Adipocyte (in vitro differentiated cells): ENCODE measurements at places on chromosomes 6 and 20.

- no peak for DNase-seq
These were observed 401.4 kb upstream of the PTCHD4 start for GRCh38 chr6:48512390-48512789.

DNA sequence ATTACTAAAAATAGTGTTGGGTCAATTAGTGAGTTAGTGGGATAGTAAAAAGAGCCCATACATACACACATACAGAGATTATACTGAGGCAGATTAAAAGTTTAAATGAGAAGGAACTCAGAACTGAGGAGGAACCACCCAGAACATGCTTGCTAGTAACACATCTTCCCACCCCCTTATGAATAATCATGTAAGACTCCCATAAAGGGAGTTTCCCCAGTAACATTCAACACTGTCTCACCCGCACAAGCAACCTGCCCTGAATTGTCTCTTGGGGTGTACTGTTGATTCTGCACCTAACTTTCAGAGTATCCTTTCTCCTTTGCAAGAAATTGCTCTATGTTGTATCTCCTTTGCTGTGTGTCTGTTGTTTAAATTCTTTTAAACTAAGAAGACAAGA lies 11.1 kb upstream of the HLA-DQB2 start:
- no peak for DNase-seq

DNA sequence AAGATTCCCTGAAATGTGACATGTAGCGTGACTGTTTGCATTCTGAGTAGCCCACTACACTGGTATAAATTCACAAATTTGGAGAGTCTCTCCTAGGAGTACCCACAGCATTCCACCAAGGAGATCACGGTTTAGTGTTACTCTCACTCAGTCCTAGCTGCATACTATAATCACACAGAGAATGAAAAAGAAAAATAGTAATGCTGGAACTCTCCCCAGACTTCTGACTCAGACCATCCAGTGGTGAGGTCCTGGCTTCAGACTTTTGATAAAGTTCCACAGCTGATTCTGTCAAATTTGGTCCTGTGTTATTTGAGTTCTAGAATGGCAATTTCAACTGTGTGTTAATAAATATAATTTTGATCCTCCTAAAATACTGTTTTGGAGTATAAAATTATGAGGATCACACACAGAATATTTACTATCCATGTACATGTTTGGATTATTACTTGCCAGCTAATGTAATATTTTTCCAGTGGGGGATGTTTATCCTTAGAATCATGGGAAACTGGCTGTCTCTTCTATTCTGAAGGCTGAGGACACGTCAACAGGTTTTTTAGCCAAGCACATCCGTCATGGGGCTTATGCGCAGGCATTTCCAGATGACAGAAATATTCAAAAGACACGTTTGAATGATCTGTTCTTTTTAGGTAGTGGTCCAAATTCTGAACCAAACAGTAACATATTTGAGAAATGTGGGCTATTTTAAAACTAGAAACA lies 5.1 kb upstream of the KIAA0408 start:
- peak; percentile 91 for DNase-seq

DNA sequence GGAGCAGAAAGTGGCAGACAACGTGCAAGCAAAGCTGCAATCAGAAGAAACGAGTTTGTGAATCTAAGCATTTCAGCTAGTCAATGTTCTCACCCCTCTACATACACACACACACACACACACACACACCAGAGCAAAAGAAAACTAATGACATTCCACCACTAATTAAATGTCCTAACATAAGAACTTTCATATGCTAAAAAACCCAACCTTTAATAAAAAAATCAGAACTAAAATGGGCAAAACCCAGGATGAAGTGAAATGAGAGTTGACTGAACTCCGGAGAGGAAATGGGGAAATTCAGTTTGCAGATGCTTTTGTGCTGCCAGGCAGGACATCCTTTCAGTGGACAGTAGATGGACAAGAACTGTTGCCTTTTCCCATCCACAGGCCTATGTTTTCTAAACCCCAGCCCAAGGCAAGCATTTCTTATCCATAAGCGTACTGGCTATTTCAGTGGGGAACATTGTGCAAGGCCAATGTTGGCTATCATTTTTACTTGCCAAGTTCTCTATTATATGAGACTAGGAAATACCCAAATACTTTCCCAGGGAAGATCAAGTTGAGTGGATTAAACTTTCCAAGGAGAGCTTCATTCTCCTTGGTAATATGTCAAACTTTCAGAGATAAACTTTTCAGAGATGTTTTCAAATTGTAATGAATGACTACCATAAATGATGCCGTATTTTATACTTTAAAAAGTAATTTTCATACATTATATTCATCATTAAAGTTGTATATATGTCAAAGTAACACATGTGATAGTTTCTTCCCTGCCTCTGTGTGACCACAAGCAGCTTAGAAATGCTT lies 27.3 kb downstream of the RIN2 start:
- DNase-seq, result peak; percentile 54

DNA sequence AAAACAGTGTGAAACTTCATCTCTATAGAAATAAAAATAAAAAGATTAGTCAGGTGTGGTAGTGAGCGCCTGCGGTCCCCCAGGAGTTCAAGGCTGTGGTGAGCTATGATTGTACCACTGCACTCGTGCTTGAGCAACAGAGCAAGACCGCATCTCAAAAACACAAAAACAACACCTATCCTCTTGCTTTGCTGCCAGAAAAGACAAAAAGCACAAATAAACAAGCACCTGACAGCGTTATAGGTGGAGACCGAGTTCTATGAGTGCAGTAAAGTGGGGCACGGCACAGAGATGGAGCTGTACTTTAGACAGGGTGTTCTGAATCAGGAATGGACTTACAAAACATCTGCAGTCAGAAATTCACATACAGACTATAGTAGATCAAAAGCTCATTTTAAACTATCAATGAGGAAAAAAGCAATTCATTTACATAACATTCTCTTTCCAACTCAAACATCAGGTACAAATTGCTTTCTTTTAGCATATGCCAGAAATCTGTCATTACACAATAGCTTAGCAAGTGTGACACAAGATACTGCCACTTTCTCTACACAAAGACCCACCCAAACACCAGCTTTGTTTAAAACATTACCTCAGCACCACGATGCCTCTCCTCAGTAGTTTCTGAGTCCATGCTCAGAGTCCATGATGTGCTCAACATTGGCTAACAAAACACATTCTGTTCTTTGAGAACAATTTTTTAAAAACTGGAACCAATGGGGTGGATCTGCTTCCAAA lies 10.1 kb downstream of the EZR start:
- DNase-seq, result peak; percentile 40

GRCh38 chr6:43891072-43891870 lies 121.3 kb downstream of the VEGFA start:
- no peak for DNase-seq

GRCh38 chr6:71299541-71300470 lies 11.2 kb downstream of the OGFRL1 start:
- DNase-seq, result peak; percentile 70

- peak; percentile 54 for DNase-seq
These were observed 293.6 kb upstream of the PRND start for GRCh38 chr20:4427940-4428586.

DNA sequence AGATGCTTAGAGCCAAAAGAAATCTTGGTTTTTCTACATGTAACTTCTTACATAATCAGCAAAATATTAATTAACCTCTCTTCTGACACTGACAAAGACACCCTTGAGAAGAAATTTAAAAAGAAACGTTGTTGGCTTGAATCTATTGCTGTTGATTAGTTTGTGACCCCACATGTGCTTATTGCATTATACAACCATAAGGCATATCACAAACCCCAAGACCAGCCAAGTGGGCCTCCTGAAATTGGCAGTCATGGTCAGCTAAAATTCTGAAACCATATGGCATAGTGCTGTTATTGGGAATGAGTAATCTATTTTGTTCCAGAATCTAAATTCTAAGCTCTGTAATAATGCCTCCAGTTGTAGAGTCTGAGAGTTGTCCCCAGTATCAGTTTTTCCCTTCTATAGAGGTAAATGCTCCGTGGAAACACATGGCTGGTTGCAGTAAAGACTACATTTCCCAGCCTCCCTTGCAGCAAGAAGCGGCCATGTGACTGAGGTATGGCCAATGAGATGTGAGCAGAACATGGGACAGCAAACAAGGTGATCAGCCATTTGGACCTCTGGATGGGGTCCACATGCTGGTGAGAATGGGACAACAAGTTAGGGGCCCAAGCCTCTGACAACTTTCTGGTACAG lies 42.3 kb upstream of the PTPN1 start:
- DNase-seq, result peak; percentile 62

DNA sequence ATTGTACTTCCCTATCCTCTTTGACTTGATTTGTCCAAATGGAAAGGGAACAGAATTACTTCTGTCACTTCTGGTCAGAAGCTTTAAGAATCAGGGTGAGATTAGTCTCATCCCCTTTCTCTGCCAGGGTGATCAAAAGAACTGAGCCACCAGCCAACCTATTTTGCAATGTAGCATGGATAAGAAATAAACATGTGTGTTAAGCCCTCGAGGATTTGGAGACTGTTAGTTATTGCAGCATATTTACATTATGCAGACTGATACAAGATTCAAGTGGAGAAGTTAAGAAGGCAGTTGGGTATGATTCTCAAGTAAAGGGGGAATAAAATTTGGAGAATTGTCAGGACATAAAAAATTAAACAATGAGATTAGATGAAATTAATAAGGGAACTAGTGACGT lies 106.0 kb downstream of the FRK start:
- no peak for DNase-seq

GRCh38 chr6:113375950-113376846 lies 480.9 kb upstream of the MARCKS start:
- DNase-seq, result peak; percentile 91

DNA sequence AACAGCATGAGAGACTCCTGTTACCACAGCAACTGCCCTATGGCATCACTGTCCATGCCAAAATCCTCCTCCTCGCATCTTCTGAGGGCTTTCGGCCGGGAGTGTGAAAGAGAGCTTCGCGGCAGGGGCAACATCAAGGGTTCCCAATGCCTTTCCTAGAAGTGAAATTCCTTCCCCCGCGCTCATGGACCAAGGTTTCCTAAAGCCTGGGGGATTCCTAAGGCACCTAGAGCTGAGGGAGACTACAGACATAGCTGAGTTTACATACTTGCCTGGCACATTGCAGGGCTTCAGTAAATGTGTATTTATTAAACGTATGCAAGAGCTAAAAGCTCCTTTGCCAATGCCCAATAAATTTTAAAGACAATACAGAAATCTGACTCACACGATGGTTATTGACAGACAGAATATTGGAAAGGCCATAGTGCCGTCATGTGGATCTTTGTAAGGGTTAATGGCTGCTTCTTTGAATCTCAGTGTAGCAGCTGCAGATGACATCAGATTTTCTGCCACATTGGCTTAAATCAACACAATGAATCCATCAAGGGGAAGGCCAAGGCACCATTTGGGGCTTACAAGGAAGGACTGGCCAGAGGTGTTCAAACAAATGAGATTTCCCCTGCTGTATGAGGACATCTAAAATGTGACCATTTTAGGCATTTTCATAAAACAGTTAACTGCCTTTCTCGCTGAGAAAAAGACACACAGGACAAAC lies 281.2 kb upstream of the JARID2 start:
- DNase-seq, result no peak

DNA sequence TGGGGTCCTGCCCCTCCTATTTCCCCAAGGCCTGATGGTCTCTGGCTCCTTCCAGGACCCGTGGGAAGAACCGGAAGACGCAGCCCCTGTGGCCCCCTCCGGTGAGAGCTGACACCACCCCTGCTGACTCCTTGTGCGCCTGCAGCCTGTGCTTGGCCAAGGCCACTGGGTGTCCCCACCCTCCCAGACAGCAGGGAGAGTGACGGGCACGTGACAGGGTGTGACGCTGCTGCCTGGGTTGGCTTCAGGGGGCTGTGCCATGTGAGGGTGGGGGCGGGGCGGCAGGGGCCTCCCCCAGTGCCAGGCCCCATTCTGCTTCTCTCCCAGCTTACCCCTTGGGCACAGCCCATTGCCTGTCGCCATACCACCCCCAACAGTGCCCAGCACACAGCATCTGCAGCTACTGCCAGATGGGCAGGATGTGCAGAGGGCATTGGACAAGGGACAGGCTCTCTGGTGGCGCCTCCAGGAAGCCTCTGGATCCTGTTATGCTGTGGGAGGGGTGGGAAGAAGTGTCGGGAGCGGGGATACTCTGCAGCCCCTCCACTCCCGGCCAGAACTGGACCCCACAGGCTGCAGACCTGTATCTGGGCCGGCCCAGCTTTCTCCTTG lies 2.9 kb downstream of the BIRC7 start:
- DNase-seq, result no peak

DNA sequence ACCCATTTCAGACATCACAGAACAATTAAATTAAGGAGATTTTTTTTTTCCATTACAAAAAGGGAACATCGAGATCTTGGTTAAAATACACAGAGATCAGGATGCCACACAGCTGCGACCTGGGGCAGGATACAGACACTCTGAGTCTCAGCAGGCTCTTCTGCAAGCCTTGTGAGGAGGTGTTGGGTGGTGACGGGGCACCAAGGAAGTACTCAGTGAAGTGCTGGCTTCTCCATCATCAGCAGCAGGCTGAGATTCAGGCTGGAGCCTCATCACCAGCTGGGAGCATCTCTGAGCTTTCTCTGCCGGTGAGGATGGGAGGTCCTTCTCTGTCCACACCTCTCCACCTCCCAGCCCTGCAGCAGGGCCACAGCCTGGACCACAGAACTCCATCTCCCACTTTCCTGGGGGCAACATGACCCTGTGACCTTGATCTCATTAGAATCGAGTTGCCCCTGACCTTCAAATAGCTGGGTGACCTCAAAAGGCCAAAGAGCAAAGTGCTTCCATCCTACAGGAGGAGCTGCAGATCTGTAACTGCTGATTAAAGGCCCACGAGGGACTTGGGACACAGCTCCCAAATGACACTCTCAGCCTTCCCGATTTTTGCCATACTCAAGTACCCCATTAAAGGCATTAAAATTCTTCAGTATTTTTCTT lies 16.0 kb downstream of the PMEPA1 start:
- DNase-seq, result no peak

GRCh38 chr20:59605601-59606364 lies 1.4 kb downstream of the PHACTR3 start:
- no peak for DNase-seq

GRCh38 chr6:15822835-15823234 lies 160.0 kb upstream of the DTNBP1 start:
- DNase-seq, result no peak

GRCh38 chr6:30020626-30021025 lies 40.4 kb upstream of the POLR1H start:
- no peak for DNase-seq

- no peak for DNase-seq
These were observed 49.3 kb downstream of the GFOD1 start for GRCh38 chr6:13438126-13438525.

- DNase-seq, result no peak
These were observed 562.9 kb upstream of the CHD6 start for GRCh38 chr20:42181064-42181463.

- no peak for DNase-seq
These were observed 33.3 kb downstream of the ITCH start for GRCh38 chr20:34396408-34396807.

- no peak for DNase-seq
These were observed 88.1 kb downstream of the RSPH3 start for GRCh38 chr6:158911746-158912480.
